CD8-positive, alpha-beta T cell (primary cell): ENCODE measurements at places on chromosomes 16 and 17. TPM values are rescaled to one million over a fixed set of nuclear protein-coding genes. Genes with fewer than 3 reads are reported as not detected.

The KRT39 gene
- total RNA-seq: not detected

The ASGR1 gene
- 0.56 TPM for total RNA-seq

DNA sequence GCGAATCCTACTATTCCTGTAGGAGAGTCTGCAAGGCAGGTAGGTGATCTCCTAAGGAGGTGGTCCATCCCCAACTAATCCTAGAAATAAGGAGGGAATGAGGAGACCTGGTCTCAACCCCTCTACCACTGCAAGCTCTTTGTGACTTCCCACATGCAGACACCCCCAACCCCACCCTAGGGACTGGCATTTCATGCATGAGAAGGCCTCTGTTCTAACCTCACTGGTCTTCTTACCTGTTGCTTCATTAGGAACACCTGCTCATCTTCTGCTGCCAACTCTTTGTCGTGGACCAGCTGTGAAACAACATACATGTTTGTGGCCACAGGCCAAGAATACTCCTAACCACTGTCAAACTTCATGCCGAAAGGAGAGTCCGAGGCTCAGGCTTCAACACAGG is 22.6 kb downstream of the DYNC1LI2 start:
- no peak for DNase-seq

- no peak for DNase-seq
Measured at GRCh38 chr16:86723689-86724088, 145.3 kb downstream of the FOXL1 start.

- no peak for DNase-seq
Measured at GRCh38 chr17:31908386-31908785, 6.9 kb upstream of the UTP6 start.

DNA sequence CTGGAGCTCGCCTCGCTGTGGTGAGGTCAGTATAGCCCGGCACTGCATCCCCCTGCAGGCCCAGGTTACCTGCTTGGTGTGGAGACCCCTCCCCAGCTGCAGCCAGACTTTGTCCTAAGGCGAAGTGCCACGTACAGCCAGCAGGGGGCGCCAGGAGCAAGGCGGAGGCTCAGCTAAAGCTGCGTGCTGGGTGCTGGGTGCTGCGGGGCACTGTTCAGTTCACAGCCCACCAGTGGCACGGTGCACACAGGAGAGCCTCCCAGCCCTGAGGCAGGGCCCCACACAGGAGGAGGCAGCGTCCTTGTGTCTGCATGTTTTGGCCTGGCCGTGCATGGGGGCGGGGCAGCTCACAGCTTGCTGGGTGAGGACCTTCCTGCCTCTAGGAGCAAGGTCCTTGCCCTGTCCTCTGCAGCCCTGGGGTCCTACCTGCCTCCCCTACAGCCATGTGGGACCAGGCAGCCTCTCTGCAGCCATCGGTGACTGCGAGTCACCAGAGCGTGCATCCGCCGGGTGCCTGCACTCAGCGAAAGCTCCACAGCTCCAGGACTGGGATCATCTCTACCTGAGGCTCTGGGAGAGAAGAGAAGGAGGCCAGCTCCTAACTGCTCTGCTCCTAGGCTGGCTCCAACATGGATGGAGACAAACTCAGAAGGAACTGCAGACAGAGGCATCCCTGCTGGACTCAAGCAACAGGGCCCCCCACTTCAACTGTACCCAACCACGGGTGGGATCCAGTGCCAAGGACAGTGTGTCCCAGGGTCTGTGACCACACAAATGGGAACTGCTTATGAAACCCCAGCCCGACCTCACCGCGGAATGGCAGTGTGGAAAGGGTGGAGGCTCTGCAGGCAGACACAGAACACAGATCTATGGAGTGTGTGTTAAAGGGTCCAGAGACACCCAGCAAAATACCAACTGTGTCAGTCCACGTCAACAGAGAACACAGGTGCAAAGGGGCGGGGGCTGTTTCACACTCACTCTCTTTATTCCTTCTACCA is 19.0 kb downstream of the SLC7A5 start:
- DNase-seq: peak; percentile 86

DNA sequence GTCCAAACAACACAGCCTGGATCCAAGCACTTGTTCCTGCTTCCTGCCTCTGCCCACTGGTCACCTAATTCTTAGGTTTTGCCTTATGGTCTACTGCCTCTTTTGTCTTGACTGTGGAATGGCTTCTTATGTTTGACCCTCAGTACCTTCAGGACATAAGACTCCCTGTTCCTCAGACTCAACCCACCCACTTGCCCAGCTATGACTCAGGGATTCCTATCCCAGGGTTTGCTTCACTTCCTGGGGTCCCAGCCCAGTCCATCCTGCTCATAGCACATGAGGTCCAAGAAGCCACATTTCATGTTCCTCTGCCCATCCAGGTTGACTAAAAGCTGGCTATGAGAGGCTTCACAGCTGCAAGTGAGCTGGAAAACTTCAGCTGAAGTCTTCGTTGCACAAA is 320.9 kb upstream of the CDH5 start:
- DNase-seq: no peak

DNA sequence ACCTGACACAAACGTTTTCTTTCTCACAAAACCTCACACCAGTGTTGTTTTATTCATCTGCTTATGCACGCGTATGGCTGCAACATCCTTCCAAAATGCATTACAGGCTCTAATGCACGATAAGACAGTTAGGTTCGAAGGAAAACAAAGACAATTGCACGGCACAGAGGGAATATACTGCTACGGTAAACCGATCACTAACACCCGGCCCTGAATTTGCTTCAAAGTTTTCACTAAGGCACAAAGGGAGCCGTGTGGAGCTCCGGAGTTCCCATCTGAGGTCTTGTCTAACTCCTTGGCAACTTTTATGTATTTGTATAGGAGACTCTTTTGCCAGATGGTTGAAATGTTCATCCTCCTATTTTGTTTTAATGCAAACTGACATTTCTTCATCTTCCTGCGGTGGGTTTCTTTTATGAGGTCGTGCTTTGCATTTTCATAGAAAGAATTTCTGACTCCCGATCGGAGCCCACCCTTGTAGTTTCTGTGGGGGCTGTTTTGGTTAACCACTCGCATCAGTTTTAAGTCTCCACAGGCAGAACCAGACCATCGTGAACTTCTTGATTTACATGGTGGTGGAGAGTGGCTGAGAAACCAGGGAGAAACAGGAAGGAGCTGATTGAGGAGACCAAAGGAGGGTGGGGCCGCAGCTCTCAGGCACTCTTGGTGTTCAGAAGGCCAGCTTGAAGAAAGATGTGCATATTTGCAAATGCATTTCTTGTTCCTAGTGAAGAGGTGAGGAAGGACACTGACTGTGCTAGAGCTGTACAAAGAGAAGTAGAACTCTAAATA is 516.8 kb downstream of the MAF start:
- no peak for DNase-seq

GRCh38 chr17:21353326-21354010 is 22.7 kb upstream of the KCNJ12 start:
- DNase-seq: no peak

- DNase-seq: no peak
Measured at GRCh38 chr17:82052638-82053059, 951 bp downstream of the GPS1 start.

DNA sequence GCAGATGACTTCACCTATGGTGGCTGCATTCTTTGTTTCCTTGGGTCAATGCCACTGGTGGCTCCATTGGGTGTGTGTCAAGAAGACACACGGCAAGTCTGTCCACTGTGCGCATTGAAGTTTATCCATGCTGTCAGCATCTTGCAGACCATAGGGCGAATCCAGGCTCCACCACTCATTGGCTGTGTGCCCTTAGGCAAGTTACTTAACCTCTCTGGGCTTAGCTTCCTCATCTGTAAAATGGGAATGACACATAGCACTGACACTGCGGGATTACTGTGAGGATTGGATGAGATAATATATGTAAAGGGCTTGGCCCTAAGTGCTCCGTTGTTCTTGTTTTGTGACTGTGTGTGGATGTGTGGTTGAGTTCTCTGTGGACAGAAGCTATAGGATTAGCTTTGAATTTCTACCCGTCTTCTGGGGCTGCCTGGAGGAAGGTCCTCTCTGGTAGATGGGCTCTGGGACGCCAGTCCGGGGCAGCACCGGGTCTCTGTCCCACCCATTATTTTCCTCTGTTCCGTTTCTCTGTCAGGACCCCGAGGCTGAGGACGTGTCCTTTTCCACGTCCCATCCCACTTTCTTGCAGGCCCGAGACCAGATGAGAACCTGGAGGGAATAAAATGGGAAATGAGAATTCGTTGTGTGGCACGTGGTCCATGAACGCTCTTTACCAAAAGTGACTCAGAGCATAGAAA is 178.4 kb downstream of the IRF8 start:
- no peak for DNase-seq

DNA sequence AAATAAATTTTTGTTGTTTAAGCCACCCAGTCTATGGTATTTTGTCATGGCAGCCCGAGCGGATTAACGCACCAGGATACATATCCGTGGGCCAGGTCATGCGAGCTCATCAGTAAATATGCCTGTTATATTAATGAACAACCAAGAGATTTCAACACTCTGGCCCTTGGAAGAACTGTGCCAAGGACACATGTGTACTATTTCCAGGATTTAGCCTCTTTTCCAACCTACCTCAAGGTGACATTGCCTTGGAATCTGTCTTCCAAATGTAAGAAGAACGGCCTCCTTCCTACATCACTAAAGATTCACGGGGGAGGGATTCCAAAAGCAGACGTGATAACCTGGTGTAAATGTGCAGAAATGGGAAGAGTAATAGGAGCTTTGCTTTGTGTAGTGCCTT is 72.8 kb upstream of the DYNLRB2 start:
- DNase-seq: no peak

DNA sequence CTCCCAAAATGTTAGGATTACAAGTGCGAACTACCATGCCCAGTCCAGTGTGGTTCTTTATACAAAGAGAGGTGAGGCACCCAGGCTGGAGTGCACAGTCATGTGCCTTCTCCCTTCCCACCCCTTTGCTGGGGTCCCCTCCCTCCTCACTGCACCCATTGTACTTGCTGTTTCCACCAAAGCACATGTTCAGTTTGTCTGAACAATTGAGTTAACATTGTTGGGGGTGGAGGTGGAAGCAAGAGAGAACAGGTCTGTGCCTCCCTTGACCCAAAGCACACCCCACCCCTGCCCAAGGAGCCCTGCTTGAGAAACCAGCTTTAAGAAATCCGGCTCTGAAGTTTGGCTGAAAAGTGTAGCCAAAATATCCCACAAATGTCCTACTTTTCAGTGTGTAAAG is 142.3 kb upstream of the CDH5 start:
- DNase-seq: no peak
